ENCODE measurements at places on chromosomes 12 and 14.

- no peak for DNase-seq
Observed at GRCh38 chr14:73741386-73741875, 27.2 kb upstream of the PNMA1 start.

- no peak for DNase-seq
Observed at GRCh38 chr14:70350078-70350477, 9.4 kb downstream of the COX16 start.

DNA sequence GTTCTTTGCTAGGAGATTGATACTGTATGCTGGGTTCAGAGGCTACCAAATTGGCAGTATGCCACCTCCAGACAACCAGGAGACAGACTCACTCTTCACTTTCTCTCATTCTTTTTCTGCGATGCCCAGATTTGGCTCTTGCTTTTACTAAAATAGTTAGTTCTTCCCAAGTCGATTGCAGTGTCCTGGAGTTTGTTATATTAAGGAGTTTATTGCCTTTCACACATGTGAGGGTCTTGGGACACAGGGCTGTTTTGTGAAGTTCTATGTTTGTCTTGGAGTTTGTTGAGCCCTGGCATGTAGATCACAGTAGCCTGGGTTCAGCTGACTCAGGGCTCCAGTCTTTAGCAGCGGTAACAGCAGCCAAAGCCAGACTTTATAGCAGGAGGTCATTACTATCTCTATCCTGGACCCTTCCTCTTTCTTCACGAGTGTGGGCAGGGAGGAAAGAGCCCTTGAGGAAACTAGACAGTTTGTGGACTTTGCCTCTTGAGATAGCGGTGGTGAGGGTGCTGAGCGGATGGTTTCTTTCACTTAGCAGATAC lies 1.6 kb downstream of the MLEC start:
- DNase-seq: no peak

- DNase-seq: no peak
Observed at GRCh38 chr12:65308006-65308405, 29.5 kb downstream of the MSRB3 start.

GRCh38 chr14:88030892-88031291 lies 26.0 kb downstream of the GPR65 start:
- DNase-seq: no peak
